T-helper 2 cell treated with Interferon-gamma antibody and Interleukin-4, amounts not matched to agents 5 μg/mL and 100 μg/mL, for 36 hours (primary cell): ENCODE measurements at places on chromosomes 6 and 20.

GRCh38 chr6:73104921-73105320, 120.4 kb downstream of the KHDC1L start:
- H3K4me1 ChIP-seq, result no peaks in the 10 kb centered on the region
- H3K27me3 ChIP-seq, result no peaks in the 10 kb centered on the region
- DNase-seq, result no peak
- no peak overlapping the region for H3K4me3 ChIP-seq
- H3K27ac ChIP-seq, result no peak overlapping the region

DNA sequence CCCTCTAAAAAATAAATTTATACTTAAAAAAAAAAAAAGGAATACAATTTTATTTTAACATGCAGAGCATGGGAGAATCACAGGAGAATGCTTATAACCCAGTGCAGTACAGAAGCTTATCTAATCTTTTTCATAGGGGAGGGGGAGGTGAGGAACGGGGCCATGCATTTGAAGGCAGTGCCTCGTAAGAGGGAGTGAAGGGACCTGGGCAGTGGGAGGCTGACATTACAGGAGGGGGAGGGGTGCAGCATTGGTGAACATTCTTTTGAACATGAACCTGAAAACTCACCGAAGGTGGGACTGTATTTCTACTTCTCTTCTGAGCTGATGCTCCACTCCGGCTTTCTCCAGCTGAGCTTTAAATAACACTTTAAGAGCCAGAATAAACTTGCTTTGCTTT, 9.3 kb downstream of the AURKA start:
- H3K27ac ChIP-seq, result no peak overlapping the region
- no peaks in the 10 kb centered on the region for H3K27me3 ChIP-seq

DNA sequence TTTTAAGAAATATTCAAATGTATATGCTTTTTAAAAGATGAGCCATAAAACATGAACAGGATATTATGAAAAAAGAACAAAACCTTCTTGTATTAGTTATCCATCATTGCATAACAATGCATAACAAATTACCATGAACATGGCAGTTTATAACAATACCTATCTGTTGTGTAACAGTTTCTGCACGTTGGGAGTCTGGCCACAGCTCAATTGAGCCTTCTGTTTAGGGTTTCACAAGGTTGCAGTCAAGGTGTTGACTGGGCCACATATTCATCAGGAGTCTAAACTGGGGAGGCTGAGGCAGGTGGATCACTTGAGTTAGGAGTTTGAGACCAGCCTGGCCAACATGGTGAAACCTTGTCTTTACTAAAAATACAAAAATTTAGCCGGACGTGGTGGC, 149.4 kb upstream of the SMLR1 start:
- no peak overlapping the region for H3K4me3 ChIP-seq
- peaks cover 6% of the 10 kb centered on the region for H3K36me3 ChIP-seq
- no peak for DNase-seq
- no peak overlapping the region for H3K27ac ChIP-seq

DNA sequence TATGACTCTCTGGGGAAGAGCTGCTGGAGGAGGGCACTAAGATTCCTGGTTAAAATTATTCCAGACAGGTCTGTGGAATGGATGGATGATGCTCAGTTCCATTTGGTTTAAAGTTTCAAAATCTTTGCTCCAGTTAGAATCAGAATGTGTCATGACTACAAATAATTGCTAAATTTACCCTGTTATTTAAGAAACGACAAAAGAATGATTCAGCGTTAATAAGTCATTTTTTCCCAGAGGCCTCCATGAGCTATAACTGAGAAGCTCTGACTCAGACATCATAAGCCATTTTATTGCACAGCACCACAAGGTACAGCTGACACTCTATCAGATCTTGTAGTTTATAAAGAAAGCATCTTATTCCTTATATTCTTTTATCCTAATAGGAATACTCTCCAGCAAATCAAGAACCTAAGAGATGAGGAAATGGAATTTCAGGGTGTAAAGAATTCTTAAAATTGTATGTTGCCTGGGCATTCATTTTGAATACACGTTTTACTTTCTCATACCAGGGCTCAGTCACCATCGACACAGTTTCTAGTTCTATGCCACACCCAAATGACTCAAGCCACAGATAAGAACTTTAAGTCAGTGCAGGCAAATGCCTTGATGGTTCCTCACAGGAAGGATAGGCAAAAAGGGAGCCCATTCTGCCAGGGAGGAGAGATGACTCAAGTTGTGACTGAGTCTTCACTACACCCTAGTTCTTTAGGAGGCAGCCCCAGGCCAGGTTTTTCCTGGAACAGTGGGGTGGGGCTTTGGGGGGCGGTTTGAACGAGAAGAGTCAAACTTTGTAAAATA, 636.0 kb downstream of the MMUT start:
- H3K27me3 ChIP-seq, result no peaks in the 10 kb centered on the region
- DNase-seq, result no peak
- H3K4me3 ChIP-seq, result no peak overlapping the region
- no peaks in the 10 kb centered on the region for H3K36me3 ChIP-seq
- no peaks in the 10 kb centered on the region for H3K4me1 ChIP-seq

DNA sequence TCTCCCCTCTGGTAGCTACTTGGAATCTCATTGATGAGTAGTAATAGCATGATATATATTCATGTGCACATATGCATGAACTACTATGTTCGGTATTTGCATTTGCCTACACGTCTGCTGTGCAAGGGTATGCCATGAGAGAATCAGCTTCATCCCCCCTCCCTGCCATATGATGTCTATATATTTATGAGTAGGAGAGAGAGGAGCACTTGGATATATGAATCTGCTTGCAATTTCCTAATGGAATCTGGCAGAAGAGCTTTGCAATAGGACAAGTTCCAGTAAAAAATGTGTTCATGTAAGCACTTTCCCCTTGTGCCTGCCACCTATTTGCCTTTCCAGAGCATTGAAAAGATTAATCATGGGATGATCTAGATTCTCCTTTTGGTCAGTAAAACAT, 76.2 kb upstream of the BACH2 start:
- H3K27ac ChIP-seq, result no peak overlapping the region
- H3K36me3 ChIP-seq, result peaks cover under 1% of the 10 kb centered on the region
- H3K4me3 ChIP-seq, result no peak overlapping the region
- DNase-seq, result no peak
- H3K27me3 ChIP-seq, result no peaks in the 10 kb centered on the region

DNA sequence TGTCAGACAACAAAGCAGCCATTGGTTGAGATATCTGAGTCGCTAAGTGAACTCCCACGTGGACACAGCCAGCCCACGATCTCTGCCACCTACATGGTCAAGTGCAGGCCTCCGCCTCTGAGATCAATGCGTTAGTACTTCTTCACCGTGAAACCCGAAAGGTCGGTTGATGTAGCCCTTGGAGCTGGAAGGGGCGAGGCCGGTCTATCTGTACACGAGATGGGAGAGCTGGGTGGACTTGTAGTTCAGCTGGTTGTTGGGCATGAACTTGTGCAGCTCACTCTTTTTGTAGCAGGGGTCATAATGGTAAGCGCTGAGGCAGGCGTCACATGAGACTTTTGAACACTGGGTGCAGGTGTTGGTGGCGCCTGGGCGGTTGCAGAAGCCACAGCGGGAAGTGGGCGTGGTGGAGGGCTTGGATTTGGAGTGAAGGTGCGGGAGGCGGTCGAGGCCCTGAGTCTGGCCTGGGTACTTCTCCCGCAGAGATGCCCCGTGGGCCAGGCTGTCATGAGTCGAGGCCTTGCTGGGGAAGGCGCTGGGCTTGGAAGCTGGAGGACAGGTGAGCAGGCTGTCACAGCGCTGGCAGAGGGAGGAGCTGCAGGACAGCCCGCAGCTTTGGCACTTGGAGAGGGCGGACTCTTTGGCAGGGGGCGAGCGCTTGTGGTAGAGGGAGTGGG, 9.8 kb downstream of the SPATA2 start:
- H3K4me1 ChIP-seq, result no peaks in the 10 kb centered on the region
- H3K36me3 ChIP-seq, result peaks cover 21% of the 10 kb centered on the region
- DNase-seq, result no peak
- no peak overlapping the region for H3K4me3 ChIP-seq

DNA sequence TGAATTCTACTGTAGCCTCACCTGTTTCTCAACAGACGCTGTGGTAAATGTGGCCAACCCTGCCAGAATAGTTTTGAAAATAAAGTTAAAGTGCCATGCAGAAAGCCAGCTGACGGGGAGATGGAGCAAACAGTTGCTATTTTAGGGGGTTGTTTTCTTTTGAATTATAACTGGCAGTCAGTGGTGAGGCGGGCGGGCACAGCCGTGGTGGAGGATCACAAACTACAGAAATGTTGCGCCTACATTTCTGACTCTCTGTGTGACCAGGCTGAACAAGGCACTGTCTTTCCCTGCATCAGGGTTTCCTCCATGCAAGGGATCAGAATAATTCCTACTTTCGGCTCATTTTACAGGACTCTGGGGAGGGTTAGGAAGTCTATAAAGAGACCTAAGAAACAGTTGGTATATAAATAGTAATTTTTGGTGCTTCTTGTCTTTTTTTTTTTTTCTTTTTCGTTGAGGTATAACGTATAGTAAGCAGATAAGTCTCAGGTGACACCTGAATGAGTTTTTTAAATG, 17.2 kb downstream of the CHMP4B start:
- no peak overlapping the region for H3K27ac ChIP-seq
- H3K27me3 ChIP-seq, result no peaks in the 10 kb centered on the region
- H3K4me3 ChIP-seq, result no peak overlapping the region
- peaks cover 14% of the 10 kb centered on the region for H3K36me3 ChIP-seq
- peaks cover 29% of the 10 kb centered on the region for H3K4me1 ChIP-seq
